ENCODE measurements at places on chromosomes 6 and 20. TPM values are rescaled to one million over a fixed set of nuclear protein-coding genes. Genes with fewer than 3 reads are reported as not detected.

DNA sequence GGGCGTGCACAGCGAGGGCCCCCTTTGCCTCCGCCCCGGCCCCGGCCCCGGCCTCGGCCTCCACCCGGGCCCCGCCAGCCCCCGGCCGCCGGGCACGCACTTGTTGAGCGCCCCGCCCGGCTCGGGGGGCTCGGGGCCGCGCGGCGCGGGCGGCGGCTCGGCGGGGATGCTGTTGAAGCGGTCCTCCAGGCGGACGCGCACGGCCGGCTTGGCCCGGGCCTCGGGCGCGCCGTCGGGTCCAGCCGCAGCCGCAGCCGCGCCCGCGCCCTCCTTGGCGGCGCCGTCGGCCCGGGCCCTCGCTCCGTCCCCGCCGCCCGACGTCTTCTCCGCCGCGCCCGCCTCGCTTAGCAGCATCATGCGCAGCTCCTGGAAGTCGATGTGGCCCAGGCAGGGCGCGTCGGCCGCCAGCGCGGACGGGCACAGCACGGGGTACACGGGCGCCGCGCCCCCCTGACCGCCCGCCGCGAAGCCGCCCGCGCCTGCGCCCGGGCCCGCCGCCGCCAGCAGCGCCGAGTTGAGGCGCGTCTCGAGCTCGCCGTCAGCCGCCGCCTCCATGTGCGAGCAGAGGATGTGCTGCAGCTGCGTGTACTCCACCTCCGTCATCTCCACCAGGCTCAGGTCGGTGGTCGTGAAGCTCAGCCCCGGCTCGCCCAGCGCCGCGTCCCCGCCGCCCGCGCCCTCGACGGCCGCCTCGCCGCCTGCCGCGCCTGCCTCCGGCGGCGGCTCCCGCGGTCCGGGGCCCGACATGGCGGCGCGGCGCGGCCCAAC, 514 bp downstream of the TCFL5 start:
- H3K27ac ChIP-seq: no peak overlapping the region
- H3K27me3 ChIP-seq: no peaks in the 10 kb centered on the region
- no peaks in the 10 kb centered on the region for H3K36me3 ChIP-seq
- peaks cover 19% of the 10 kb centered on the region for H3K4me1 ChIP-seq

DNA sequence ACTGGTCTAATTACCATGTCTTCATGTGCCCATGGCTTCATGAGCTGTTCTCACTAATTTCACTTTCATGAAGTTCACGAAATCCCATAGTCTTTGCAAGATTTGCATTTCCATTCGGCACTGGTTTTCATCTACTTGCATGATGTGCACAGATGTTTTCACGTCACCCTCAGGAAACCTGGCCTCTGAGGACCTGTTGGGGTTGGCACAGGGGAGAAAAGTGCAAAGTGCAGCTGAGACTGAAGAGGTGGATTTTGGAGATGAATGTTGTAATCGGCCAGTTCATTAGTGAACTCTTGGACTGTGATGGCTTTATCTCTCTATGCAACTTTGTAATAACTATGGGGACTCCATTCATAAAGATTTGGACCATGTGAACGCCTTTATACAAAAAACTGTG, 80.2 kb upstream of the SULF2 start:
- no peaks in the 10 kb centered on the region for H3K36me3 ChIP-seq
- DNase-seq: no peak
- H3K27ac ChIP-seq: no peak overlapping the region
- no peaks in the 10 kb centered on the region for H3K4me1 ChIP-seq
- no peaks in the 10 kb centered on the region for H3K27me3 ChIP-seq

DNA sequence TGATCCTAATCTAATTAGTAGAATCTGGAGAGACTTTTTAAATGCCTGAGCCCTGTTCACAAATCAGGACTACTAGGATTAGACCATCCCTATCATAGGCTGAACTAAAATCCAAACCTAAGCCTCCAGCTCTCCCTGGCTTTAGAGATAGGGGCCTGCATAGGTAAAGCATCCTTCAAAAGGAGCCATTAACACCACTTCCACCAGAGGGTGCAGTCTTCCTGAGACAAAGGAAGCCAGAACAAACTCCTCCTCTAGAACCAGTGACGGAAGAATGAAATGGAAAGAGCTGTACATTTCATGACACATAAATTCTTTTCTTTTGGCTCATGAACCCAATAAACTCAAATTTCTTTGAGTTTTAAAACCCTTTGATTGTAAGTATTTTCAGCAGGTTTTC, 291.2 kb upstream of the ADGRB3 start:
- no peaks in the 10 kb centered on the region for H3K27me3 ChIP-seq
- peak; percentile 16 for DNase-seq
- H3K4me3 ChIP-seq: no peak overlapping the region
- no peaks in the 10 kb centered on the region for H3K4me1 ChIP-seq
- no peak overlapping the region for H3K27ac ChIP-seq

GRCh38 chr6:117536317-117536716, 53.8 kb downstream of the DCBLD1 start:
- H3K4me1 ChIP-seq: no peaks in the 10 kb centered on the region
- no peak overlapping the region for H3K27ac ChIP-seq
- no peaks in the 10 kb centered on the region for H3K27me3 ChIP-seq
- H3K4me3 ChIP-seq: no peak overlapping the region

DNA sequence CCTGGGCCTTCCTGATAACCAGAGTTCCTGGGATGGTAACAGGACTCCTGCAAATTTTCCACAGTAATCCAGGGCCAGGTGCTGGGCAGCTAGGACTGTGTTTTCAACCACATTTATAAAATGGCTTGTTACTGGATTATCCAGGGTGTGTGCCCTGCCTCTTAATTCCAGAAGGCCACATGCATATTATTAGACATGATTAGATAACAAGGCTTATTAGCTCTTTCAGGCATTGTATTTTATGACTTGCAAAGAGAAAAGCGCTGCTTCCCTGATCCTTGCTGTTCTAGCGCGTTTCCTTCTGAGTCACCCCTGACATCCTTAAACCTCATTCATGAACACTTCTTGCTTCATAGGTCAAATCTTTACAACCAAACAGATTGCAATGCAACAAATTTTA, 208.6 kb downstream of the UST start:
- H3K4me3 ChIP-seq: no peak overlapping the region
- H3K4me1 ChIP-seq: no peaks in the 10 kb centered on the region
- H3K27ac ChIP-seq: no peak overlapping the region
- no peak for DNase-seq

F13A1 gene
- 27.5 TPM for total RNA-seq
